Right renal pelvis (tissue), 4 donors: ENCODE measurements at places on chromosomes 11 and 22.

- DNase-seq = no peak
Observed at GRCh38 chr11:47234669-47235100, 13.9 kb downstream of the ACP2 start.

- no peak for DNase-seq
Observed at GRCh38 chr22:26482161-26482560, 1.4 kb downstream of the HPS4 start.

DNA sequence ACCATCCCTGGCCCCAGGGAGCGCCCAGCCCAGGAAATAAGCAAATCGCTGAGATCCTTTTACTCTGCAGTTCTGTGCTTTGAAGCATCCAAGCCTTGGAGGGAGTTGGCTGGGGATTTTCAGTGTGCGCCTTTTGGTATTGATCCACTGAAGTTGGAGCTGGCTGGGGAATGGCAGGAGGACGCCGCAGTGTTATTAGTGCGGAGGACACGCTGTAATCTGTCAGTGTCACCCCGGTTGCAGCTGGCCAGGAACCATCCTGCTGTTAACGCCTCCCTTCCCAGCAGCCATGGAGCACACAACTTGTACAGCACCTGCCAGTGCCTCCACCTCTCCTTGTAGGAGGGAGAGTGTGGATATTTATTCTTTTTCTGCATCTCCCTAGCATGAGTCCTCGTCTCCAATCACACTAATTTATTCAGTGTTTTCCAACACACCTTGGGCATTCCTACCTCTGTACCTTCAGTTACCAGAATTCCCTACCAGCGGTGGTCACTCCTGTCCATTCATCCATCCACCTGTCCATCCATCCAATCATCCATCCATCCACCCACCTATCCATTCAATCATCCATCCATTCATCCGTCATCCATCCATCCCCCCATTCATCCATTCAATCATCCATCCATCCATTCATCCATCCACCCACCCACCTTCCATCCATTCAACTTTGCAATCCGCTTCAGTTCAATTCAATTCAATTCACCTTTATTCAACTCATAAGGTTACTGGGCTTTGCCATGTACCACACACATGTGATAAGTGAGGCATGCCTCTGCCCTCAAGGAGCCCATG is 21.9 kb upstream of the EIF3D start:
- no peak for DNase-seq

- no peak for DNase-seq
Observed at GRCh38 chr11:126317756-126318573, 14.1 kb downstream of the DCPS start.

- no peak for DNase-seq
Observed at GRCh38 chr11:74366576-74366975, 31.7 kb downstream of the PGM2L1 start.

DNA sequence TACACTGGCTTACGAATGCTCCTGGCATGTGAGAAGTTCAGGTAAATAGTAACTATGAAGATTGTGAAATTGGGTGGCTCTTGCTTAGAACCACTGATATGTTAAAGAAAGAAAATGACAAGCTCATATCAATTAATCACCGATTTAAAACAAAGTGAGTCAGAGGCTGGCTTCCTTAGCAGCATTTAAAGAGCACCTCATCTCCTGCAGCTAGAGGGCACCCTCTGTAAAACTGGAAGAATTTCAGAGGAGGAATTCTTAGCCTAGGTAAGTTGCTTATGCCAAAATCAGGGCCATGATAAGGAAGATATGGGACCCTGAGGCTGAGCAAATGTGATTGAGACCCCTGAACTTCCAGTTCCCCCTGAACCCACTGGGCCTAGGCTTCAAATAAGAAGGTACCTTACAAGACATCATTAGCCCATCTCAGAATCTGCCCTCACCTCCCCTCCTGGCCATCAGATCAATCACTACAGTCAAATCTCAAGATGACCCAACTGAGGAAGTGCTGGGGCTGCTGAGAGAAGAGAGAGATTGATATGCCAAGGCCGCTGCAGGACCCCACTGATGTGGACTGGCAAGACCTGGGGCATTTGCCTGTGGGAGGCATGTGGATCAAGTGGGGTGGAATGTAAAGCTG is 8.6 kb upstream of the CD3E start:
- DNase-seq = no peak

DNA sequence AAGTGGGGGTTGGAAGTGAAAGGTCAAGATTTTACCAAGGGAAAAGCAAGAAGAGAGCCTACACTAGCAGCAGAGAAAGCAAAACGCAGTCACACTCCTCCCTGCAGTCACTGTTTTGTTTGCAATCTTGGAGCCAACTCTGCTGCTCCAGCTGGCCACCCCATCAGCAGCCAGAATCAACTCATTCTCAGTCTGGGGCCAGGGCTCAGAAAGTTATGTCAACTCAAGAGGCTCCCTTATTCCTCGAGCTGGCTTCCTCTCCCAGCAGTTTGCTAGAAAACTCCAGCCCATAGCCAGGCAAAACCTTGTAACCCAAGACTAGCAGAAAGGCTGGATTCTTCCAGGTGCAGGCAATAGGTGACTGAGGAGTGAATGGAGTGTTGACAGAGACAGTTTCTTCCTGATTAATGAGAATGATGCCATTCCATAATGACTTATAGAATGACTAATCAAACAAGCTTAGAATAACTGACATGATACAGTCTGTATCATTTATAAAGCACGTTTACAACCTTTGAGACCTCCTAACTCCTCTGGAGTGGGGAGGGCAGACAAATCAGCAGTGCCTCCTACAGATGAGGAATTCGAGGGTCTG is 53.4 kb downstream of the P4HA3 start:
- peak; percentile 22 for DNase-seq

DNA sequence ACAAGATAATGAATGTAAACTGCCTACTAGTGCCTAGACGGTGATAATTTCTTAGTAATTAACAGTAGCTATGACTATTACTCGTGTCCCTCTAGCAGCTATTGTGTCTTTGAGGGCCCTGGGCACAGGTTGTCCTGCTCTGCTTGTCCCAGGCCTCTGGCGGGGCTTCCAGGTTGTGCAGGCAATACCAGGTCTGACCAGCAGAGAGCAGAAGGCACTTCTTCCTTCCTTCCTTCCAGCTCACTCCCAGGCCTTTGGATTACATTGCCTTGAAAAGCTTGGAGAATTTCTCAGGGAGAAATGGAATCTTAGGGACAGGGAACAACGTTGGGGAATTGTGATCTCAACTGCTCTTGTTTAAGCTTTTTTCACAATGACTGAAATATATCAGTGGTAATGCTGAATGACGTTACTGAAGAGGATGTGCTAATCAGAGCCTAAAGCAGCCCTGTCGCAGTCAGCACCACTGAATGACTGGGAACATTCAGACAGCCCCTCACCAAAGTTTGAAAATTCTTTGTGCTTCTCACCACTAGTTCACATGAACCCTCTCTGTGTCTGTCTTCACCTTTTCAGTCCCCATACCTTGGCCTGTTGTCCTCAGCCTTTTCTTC is 8.4 kb upstream of the CCKBR start:
- peak; percentile 57 for DNase-seq

DNA sequence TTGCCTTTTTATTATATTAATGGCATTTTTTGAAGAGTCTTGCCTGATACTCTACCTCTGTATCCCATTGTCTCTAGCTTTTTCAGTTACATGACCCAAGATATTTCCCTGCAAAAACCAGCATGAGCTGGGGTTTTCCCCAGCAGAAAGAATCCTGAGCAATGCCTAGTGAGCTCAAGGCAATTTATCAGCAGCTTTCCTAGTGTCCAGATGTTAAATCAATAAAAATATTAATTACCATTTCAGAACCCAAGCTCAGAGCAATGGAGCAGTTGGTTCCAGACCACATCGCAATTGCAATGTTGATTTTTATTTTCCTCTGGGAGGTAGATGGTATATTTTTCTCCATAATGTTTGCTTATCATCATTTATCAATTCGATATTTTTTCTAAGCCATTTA is 137.2 kb downstream of the RAB38 start:
- no peak for DNase-seq

DNA sequence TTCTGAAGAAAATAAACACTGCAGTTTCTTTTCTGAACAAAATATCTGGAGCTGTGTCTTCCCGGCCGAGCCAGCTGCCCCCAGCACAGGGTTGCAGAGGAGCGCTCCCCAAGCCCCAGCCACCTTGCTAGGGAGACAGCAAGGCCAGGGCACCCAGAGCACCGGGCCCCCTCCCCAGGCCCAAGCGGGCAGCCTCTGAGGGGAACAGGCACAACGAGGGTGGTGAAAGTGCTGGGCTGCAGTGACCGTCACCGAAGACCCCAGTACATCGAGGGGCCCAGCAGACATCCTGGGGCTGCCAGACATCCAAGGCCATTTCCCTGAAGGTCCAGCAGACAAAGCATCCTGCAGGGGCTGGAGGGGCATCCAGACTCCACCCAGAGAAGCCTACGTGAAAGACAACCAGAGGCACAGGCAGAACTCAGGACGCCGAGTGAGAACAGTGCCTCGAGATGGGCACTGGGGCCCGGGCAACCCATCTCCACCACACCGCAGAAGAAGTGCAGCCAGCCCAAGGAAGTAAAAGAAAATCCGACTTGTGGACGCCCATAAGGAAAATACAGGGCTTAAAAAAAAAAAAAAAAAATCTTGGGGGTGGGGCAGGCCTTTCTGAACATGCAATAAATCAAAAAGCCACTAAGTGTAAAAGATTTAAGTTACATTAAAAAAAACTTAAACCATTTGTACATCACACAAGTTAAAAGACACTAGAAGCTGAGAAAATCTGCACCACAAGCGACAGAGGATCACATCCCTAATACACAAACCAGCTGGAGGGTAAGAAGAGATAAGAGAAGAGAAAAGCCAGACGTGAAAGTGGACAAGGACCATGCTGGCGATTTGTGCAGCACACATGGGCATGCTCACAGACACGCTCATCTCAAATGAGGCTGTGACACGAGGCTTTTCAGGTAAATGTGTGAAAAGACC is 36.0 kb upstream of the COMT start:
- DNase-seq = no peak

DNA sequence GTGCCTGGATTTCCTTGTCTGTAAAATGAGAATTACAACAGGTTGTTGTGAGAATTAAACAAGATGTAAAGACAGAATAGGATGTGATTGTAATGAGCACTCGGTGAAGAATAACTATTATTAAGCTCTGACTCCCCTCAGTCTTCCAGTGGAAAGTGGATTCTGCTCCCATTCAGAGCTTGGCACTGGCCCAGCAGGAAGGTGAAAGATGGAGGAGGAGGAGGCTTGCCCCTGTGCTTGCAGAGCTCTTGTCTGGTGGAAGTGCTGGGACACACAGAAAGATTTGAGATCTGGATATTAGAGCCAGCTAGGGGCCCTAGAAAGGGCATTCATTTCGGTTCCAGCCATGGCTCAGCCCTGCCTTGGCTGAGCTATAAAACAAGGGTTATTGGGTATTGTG is 28.2 kb downstream of the PHLDB1 start:
- DNase-seq = no peak

DNA sequence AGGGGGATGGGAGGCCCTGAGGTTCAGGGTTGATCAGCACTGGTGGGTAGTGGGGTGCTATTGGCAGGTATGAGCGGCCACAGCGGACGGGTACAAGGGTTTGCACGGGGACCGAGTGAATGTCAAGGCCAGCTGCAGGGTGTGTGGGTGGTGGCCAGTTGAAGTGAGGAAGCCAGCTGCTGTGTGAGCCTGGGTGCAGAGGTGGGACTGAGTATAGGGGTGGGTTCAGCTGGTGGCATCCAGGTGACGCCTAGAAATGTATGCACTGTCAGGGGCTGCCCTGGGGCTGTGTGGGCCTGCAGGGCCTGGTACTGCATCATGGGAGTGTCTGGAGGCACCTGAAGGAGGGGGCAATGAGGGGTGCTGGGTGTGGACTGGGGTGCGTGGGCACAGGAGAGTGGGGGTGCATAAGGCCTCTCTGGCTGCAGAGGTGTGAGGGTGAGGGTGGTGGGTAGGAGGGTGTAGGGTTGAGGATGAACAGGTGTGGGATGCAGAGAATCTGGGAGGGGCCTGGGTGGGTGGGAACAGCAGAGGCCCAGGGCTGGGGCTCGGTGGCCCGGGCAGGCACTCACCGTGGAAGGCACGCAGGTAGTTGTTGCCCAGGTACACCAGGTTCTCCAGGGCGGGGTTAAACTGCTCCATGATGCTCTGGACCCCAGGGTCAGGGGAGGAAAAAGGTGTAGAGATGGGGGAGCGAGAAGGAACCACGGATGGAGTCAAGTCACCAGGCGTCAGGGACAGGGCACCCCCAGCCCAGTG is 1.7 kb downstream of the BAIAP2L2 start:
- no peak for DNase-seq

GRCh38 chr22:49391436-49391835 is 436.2 kb downstream of the BRD1 start:
- DNase-seq = no peak

DNA sequence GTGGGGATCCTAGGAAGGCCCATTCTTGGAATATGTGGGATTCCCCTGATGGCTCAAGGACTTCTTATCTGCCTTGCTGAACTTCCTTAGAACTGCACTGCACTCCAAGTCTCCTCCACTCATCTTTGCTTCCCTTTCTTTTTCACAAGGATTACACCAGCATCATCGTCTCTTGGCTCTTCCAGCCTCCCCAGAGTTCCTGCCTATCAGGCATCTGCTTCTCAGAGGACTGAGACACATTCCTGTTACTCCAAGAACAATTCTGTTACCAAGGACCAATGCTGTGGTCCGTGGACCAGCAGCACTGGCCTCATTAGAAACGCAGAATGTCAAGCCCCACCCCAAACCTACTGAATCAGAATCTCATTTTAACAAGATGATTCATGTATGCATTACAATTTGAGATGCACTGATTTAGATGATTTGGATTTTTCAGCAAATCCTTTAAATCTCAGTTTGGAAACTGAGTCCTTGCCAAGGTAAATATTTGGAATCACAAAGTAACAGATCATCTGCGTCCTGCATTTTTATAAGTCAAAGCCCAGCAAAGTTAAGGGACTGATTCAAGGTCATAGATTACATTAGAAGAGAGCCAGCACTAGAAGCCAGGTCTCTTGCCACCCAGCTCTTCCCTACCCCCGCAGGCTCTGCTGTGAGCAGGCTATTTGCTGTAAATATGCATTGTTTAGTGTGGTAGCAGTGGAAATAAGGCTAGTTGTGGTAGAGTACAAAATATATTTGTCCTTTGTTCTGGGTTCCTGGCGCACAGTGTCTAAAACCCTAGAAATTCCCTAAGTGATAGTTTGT is 110.9 kb downstream of the SWAP70 start:
- DNase-seq = no peak

DNA sequence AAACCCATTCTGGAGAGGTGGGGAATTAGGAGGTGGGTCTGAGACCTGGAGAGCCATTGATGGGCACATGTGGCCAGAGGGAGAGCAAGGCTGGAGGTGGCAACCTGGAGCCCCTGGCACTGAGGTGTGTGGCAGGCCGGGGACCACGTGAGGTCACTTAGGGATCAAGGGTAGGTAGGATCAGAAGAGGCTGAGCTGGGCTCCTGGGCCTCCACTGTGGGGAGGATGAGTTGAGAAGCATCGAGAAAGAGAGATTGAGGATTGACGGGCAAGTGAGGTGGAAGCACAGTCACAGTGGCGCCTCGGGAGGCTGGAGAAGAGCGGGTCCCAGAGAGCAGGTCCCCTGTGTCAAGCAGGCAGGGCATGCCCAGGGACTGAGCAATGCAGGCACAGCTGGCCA is 4.1 kb downstream of the GNAZ start:
- no peak for DNase-seq
